Lower lobe of right lung (tissue), 2 donors: ENCODE measurements at places on chromosomes 13 and 19.

DNA sequence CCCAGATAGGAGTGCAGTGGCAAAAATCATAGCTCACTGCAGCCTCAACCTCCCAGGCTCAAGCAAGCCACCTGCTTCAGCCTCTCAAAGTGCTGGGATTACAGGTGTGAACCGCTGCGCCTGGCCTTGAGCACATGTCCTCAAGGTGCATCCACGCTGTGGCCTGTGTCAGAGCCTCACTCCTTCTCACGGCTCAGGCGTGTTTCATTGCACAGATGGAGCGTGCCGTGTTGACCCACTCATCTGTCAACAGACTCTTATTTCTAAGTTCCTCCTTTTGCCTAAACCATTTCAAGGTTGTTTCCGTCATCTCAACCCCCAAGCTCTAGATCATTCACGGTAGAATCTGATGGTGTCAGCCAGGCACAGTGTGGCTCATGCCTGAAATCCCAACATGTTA is 28.2 kb downstream of the ATP8B3 start:
- DNase-seq: no peak

- DNase-seq: no peak
These were observed 309.9 kb upstream of the SLITRK1 start for GRCh38 chr13:84192125-84192524.

- no peak for DNase-seq
These were observed 41.4 kb downstream of the ZNF726 start for GRCh38 chr19:23956051-23956450.

DNA sequence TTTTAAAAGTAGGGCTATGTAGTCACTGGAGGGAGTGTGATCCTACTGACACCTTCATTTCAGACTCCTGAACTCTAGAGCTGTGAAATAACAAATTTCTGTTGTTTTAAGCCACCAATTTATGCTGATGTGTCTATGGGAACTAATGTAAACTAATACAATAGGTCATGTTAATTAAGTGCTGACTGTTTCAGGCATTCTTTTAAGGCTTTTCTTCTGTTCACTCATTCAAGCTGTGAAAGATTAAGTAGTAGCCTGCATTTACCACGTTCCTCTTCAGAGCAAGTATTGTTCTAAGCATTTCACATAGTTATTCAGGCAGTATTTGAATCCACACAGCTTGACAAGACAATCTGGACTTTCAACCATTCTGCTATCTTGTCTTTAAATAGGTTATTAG is 1135.0 kb downstream of the SLITRK1 start:
- DNase-seq: no peak

- DNase-seq: no peak
These were observed 267.6 kb downstream of the PCDH17 start for GRCh38 chr13:57899096-57899495.

DNA sequence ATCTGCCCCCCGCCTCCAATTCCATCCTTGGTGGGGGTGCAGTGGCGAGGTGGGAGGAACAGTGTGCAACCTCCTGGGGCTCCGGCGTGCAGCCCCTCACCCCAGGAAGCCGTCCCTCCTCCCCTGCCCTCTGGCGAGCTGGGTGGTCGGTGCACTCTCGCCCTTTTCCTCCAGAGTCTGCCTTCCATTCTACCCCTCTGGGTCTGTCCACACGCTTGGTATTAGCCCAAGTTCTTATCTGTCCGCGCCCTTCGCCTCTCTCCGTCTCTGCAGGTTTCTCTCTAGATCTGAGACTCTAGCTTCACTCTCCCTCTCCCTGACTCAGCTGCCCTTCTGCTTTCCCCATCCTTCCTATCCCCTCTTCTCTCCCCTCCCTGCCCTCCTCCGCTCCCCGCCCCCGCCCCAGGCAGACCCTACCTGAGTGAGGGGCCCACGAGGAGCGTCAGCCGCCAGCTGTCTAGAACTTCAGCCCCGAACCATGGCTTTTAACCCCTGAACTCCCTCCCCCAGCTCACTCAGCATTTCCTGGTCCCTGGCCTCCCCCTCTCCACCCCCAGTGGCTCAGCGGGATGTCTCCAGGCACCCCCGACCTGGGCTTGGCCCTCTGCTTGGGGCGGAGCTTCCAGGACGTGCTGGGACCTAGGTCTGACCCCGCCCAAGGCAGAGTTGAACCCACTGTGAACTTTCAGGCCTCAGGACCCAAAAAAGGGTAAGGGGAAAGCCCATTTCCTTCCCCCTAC is 499 bp upstream of the KLK13 start:
- no peak for DNase-seq

GRCh38 chr19:46303691-46304397 is 7.0 kb downstream of the HIF3A start:
- peak; percentile 90 for DNase-seq

DNA sequence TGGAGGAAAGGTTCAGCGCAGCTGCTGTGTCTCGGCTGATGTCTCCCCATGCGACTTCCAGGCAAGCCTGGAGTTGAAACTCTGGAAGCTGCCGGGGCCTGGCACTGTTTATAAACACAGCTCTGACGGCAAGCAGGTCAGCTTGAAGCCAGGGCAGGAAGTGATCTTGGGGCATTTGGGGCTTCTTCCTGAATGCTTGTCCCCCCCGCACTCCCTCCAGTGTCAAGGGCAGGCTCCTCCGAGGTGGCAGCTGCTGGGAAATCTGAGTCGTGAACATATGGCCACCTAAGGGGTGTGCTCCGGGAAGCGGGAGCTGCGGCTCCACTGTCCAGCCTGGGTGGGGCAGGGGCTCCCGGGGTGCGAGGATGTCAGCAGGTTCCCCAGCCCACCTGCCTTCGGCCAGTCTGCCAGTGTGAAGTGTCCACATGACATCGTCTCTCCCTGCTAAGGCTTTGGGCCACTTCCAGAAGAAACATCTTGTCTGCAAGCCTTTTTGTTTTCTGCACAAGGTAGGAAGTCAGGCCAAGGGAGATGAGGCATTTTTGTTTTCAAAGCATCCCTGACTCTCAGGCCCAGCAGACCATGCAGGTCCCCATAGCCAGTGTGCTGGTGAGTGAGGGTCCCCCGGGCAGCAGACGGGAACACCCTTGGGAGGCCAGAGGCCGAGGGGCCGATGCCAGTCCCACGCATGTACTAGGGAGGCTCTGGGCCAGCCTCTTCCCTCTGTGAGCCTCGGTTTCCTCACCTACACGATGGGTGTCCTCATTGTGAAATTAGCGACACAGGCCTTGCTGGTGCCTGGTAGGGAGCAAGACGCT is 2.7 kb downstream of the PIAS4 start:
- no peak for DNase-seq

GRCh38 chr13:100139817-100140216 is 50.9 kb downstream of the PCCA start:
- no peak for DNase-seq

- peak; percentile 63 for DNase-seq
These were observed 2.0 kb downstream of the KLF2 start for GRCh38 chr19:16326401-16327168.

GRCh38 chr13:91960947-91961346 is 562.5 kb downstream of the GPC5 start:
- no peak for DNase-seq

GRCh38 chr13:52850396-52851136 is 2.1 kb upstream of the PCDH8 start:
- DNase-seq: peak; percentile 78

- DNase-seq: no peak
These were observed 32.6 kb downstream of the KBTBD6 start for GRCh38 chr13:41099986-41100385.

GRCh38 chr19:1360818-1361461 is 22.8 kb upstream of the NDUFS7 start:
- no peak for DNase-seq

- DNase-seq: no peak
These were observed 915 bp upstream of the GRWD1 start for GRCh38 chr19:48444936-48445200.

- no peak for DNase-seq
These were observed 82.3 kb downstream of the FGF9 start for GRCh38 chr13:21753117-21753729.

DNA sequence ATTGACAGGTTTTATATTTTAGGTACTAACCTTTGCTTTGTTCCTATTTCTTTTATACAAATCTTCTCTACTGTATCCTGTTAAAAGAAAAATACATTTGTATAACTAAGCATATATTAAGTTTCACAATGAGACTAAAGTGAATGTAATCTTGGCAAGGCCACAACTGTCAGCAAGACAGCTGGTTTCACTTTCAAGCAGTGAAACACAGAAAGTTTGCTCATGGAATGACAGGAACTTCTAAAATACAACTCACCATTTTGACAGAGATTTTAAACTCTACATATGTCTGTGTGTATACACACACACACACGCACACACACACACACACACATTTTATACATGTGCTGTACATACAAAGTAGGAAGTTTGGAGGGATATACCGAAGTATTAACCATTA is 53.3 kb downstream of the PARP4 start:
- no peak for DNase-seq

- DNase-seq: no peak
These were observed 629 bp upstream of the LRRC63 start for GRCh38 chr13:46211116-46211482.

- DNase-seq: peak; percentile 72
These were observed 535 bp downstream of the BSG start for GRCh38 chr19:572743-573518.

GRCh38 chr13:81568824-81569223 is 1227.9 kb upstream of the SPRY2 start:
- DNase-seq: no peak

- DNase-seq: peak; percentile 48
These were observed 1.7 kb downstream of the ATP13A1 start for GRCh38 chr19:19661675-19662251.

- DNase-seq: no peak
These were observed 19.1 kb downstream of the SYDE1 start for GRCh38 chr19:15126131-15126910.

DNA sequence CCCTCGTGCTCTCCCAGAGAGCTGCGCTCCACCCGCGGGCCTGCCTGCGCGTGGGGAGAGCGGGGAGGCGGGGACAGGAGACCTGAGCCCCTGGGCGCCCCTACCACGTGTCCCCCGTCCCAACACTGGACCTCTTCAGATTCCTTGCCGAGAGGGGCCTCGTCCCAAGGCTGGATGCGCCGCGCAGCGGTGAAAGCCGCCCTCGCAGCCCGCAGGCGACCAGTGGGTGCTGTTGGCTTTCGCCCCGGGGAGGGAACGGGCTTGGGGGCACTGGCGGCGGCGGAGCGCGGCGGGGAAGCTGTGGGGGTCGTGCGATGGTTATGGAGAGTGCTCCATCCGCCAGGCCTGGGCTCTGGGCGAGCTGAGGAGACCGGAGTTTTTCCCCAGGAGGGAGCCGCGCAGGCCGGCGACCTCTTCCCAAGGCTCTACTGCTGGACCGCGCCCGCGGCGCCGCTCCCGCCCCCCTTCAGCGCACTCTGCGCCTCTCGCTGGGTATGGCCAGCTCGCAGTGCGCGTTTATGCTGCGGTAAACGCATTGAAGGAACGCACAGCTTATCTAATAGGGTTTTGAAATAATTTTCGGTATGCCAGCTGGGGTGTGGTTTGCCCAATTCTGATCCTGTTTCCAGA is 17.2 kb upstream of the RNF17 start:
- no peak for DNase-seq

- DNase-seq: no peak
These were observed 790 bp upstream of the SUGT1 start for GRCh38 chr13:52651897-52652195.

DNA sequence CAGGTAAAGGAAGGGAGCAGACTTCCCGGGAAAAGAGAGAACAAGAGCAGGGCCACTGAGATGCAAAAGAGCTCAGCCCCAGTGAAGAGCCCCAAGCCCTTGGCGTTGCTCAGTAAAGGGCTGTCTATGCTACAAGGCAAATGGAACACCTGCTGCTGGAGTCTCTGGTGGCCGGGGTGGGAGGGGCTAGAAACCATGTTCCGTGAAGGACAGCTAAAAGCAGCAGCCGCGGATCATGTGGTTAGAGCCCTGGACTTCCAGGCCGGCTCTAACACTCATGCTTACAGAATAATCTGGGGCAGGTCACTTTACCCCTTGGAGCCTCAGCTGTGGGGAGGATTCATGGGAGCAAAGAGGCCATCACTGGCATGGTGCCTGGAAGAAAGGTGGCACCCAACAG is 17.8 kb downstream of the POU2F2 start:
- DNase-seq: no peak

GRCh38 chr13:99059498-99060075 is 81.7 kb upstream of the DOCK9 start:
- no peak for DNase-seq

- no peak for DNase-seq
These were observed 39.3 kb upstream of the GAS6 start for GRCh38 chr13:113902986-113903775.

DNA sequence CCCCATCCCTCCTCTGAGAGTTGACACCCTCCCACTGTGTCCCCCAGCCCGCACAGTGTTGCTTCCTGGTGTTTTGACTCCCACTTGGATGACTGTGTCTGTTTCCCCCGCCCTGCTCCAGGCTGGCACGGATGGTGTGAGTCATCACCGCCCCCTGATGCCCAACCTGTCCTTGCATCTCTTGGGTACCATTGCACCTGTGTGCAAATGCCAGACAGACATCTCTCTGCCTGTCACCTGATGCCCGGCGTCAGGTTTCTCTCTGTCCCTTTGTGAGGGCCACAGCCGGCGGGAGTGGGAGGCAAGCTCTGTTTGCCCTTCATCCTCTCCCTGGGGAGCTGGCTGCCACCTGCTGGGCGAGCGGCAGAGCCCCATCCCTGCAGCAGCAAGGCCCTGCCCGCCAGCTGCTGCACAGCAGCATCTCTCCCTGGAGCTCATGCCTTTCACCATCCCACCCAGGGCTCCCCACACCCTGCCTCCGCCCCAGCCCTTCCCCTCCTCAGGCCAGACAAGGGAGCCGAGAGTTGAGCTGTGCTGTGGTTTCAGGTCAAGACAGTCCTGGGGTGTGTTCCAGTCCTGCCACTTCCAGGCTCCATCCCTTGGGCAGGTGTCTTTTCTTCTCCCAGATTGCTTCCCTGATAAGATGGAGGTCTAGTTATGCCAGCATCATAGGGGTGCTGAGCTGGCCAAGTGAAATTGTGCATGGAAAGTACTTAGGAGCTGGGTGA is 29.7 kb downstream of the NKPD1 start:
- no peak for DNase-seq

DNA sequence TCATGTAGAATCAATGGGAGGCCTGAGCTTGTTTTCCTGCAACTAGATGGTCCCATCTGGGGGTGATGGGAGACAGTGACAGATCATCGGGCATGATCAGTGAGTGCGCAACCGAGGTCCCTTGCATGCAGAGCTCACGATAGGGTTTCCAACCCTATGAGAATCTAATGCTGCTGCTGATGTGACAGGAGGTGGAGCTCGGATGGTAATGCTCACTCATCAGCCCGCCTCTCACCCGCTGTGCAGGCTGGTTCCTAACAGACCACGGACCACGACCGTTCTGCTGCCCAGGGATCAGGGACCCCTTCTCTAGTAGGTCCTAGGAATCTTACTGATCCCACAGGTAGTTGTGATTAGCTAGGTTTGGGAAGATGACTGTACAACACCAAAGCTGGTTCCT is 23.5 kb upstream of the GARRE1 start:
- DNase-seq: no peak
